Subcutaneous preadipocyte (primary cell): ENCODE measurements at places on chromosomes 2 and 18. TPM values are rescaled to one million over a fixed set of nuclear protein-coding genes. Genes with fewer than 3 reads are reported as not detected.

STPG4 gene
- total RNA-seq, result under 0.01 and 0.20 TPM in 2 replicates

CFAP65 gene
- total RNA-seq, result 0.20 TPM in 1 of 2 replicates, not detected in the other

IL1A gene
- not detected in 2 replicates for total RNA-seq

SERPINB2 gene
- 1.8 and 3.5 TPM in 2 replicates for total RNA-seq

NLRC4 gene
- not detected in 2 replicates for total RNA-seq
